ENCODE measurements at places on chromosomes 11 and 22. TPM values are rescaled to one million over a fixed set of nuclear protein-coding genes. Genes with fewer than 3 reads are reported as not detected.

FOSL1 gene
- 26.8 TPM for total RNA-seq

KIRREL3 gene
- total RNA-seq, result not detected

GGTLC3 gene
- not detected for total RNA-seq

MMP11 gene
- total RNA-seq, result 10.9 TPM

CASP5 gene
- total RNA-seq, result not detected

FZD4 gene
- total RNA-seq, result 5.8 TPM

MFRP gene
- not detected for total RNA-seq

SMTNL1 gene
- not detected for total RNA-seq

PKDREJ gene
- not detected for total RNA-seq

TLCD5 gene
- total RNA-seq, result 6.0 TPM

TH gene
- total RNA-seq, result not detected

TSGA10IP gene
- total RNA-seq, result not detected

YPEL4 gene
- total RNA-seq, result 0.13 TPM

SLC5A4 gene
- total RNA-seq, result not detected

PRODH gene
- total RNA-seq, result not detected

ATP6V1E1 gene
- total RNA-seq, result 122 TPM

MYEOV gene
- total RNA-seq, result 1.0 TPM

OR5B21 gene
- total RNA-seq, result not detected

TRIM44 gene
- 28.7 TPM for total RNA-seq

C11orf87 gene
- total RNA-seq, result not detected
